ENCODE measurements at places on chromosomes 1 and 21.

GRCh38 chr1:54757833-54758232 lies 6.5 kb downstream of the PARS2 start:
- no peak for DNase-seq

DNA sequence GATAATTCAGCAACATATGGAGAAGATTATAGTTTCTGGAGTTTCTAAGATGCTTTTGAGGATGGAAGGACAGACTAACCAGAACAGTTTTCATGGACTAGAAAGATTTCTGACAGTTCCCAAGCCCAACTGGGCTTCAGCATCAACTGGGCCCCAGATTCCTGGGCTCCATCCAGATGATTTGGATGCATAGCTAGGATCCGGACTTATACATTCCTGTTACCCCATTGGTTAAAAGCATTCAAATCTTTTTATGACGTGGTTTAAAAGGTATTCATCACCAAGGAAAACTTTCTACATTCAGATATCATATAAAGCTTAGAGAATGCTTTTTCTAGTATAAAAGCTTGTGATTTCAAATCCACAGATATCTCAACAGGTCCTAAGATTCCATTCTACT lies 29.7 kb downstream of the TSHB start:
- peak; percentile 28 for DNase-seq

GRCh38 chr1:199272628-199273086 lies 633.8 kb downstream of the PTPRC start:
- DNase-seq = peak; percentile 76

DNA sequence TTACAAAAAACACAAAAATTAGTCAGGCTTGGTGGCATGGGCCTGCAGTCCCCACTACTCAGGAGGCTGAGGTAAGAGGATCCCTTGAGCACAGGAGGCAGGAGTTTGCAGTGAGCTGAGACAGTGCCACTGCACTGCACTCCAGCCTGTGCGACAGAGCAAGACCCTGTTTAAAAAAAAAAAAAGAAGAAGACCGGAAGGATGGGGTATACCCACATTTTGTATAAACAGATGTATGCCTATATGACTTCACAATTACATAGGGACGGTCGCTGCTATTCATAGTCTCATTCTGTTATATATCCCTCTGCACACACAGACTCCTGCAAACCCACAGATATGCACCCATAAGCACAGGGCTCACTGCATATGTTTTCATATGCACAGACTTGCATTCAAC lies 12.7 kb downstream of the LCK start:
- no peak for DNase-seq

- peak; percentile 46 for DNase-seq
Measured at GRCh38 chr1:16012590-16013219, 5.1 kb downstream of the HSPB7 start.

Measured in fibroblast of skin of left quadriceps (primary cell).